ENCODE measurements at places on chromosomes 6 and 20. TPM values are rescaled to one million over a fixed set of nuclear protein-coding genes. Genes with fewer than 3 reads are reported as not detected.

The B3GAT2 gene
- 0.05 TPM for total RNA-seq

The COL20A1 gene
- total RNA-seq, result 0.77 TPM

The ISM1 gene
- 0.20 TPM for total RNA-seq

The LY6G5C gene
- total RNA-seq, result 1.4 TPM

The NRSN1 gene
- not detected for total RNA-seq

The OR2H2 gene
- not detected for total RNA-seq

The PPP1R10 gene
- total RNA-seq, result 32.7 TPM

The DBNDD2 gene
- total RNA-seq, result 28.8 TPM

The SLC4A11 gene
- total RNA-seq, result 5.9 TPM

The HLA-DMA gene
- 3.4 TPM for total RNA-seq

The AGER gene
- total RNA-seq, result 1.8 TPM

The FAM120B gene
- total RNA-seq, result 11.1 TPM

The SEL1L2 gene
- not detected for total RNA-seq

The SLC13A3 gene
- total RNA-seq, result not detected

The ZNF311 gene
- total RNA-seq, result 0.42 TPM

The CNKSR3 gene
- total RNA-seq, result 4.7 TPM

The TCF21 gene
- not detected for total RNA-seq

The LY6G6C gene
- 0.42 TPM for total RNA-seq

The IL17F gene
- total RNA-seq, result not detected

The NELFCD gene
- 46.2 TPM for total RNA-seq

The CLPSL1 gene
- not detected for total RNA-seq

The POU3F2 gene
- not detected for total RNA-seq

The AKAP12 gene
- 123 TPM for total RNA-seq

The SYNGAP1 gene
- 3.7 TPM for total RNA-seq

The DNMT3B gene
- 5.1 TPM for total RNA-seq

The BIRC7 gene
- total RNA-seq, result 0.99 TPM

The IP6K3 gene
- total RNA-seq, result 0.31 TPM

The CCN6 gene
- not detected for total RNA-seq

The CDH4 gene
- 6.2 TPM for total RNA-seq

The ETV7 gene
- not detected for total RNA-seq

The MOCS1 gene
- total RNA-seq, result 2.0 TPM

The LHFPL5 gene
- not detected for total RNA-seq

The SLC17A5 gene
- 13.8 TPM for total RNA-seq

The NKX2-4 gene
- total RNA-seq, result not detected

The MAP7 gene
- 22.2 TPM for total RNA-seq

The PRR18 gene
- 0.14 TPM for total RNA-seq

The EPPIN gene
- total RNA-seq, result not detected

The LAMA2 gene
- total RNA-seq, result 0.68 TPM

The SLC32A1 gene
- total RNA-seq, result not detected

The SRSF12 gene
- total RNA-seq, result 1.9 TPM

The OOEP gene
- total RNA-seq, result not detected

The HNF4A gene
- total RNA-seq, result 17.3 TPM

The ADGRF4 gene
- 9.7 TPM for total RNA-seq

The ULBP3 gene
- 3.4 TPM for total RNA-seq

The HUS1B gene
- not detected for total RNA-seq

The EFCAB8 gene
- total RNA-seq, result not detected

The FOXF2 gene
- 24.3 TPM for total RNA-seq

The PLCB4 gene
- 20.7 TPM for total RNA-seq

The RAET1L gene
- total RNA-seq, result not detected

The PRPH2 gene
- not detected for total RNA-seq

The TPD52L1 gene
- total RNA-seq, result 44.1 TPM

The HTR1E gene
- not detected for total RNA-seq

The SLC16A10 gene
- 0.08 TPM for total RNA-seq

The BCL2L1 gene
- 242 TPM for total RNA-seq

All from A549 treated with ZK216348 at 1 μM for 4 hours (cell line).